ENCODE measurements at places on chromosomes 3 and 15.

DNA sequence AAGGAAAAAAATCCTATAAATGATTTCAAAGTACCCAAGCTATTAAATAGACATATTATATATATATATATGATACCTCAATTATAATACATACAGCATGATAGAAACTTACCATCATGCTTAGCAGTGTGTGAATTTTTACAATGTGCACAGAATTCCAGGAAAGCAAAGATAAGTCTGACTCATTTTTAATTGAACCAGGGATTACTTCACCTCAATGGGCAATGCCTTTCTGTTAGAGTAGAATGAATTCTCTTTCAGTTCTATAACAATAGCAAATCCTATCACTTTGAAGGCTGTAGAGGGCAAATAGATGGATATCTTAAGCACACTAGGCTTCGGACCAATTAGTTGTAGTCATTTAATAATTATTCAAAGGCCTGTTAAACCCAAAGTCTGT lies 54.8 kb upstream of the P3H2 start:
- no peak for DNase-seq

GRCh38 chr3:24100696-24101402 lies 155.8 kb downstream of the NR1D2 start:
- DNase-seq: no peak

GRCh38 chr15:63971427-63971805 lies 74.9 kb downstream of the DAPK2 start:
- DNase-seq: no peak

- DNase-seq: no peak
These were observed 30.7 kb upstream of the SIAH2 start for GRCh38 chr3:150793641-150794040.

DNA sequence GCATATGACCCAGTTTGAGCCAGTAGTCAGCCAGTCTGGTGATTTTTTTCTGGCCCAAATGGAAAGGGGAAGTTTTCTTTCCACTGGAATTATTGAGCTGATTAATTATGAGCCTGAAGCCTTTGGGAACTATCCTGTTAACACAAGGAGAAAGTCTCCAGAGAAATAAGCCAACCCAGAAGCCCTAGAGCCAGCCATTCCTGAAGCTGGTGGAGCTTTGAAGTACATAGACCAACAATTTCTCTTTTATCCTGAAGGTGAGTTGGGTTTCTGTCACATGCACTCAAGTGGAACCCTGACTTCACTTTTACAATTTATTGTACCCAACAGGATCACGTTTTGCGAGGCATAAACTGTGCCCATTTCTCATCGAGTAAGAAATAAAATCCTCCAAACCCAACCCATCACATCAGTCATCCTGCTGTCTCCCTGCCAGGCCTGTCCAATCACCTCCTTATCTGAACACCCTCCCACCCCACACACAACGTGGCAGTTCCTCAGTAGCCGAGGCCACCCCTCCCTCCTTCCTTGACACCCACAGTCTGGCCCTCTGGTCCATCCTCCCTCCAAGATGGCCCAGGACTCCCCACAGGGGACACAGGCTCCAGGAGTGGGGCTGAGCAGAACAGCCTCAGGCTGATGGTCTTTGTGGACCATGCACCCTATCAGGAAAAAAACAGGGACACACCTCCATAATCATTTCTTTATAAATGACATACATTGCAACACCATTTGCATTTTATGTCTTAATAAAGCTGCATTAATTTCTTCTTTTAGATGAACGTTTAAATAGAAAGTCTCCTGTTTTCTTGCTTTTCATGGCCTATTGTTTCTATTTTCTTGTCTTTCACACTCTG lies 55.7 kb upstream of the GATA2 start:
- no peak for DNase-seq

DNA sequence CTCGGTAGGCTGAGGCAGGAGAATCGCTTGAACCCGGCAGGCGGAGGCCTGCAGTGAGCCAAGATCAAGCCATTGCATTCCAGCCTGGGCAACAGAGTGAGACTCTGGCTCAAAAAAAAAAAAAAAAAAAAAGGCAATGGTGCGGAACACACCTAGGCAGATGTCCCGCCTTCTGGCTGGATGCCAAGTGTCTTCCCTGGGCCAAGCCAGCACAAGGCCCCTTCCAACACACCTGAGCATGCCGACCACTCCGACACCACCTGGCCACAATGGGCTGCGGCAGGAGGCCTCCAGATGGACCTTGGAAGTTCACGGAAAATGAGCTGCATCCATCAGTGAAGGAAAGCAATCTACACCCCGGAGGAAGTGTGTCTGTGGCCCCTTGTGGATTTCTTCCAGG lies 19.0 kb downstream of the NUP210 start:
- no peak for DNase-seq

GRCh38 chr3:152097770-152098169 lies 171.0 kb upstream of the MBNL1 start:
- no peak for DNase-seq

GRCh38 chr15:100430411-100430810 lies 88.6 kb upstream of the ADAMTS17 start:
- no peak for DNase-seq

GRCh38 chr15:35208353-35208752 lies 123.3 kb upstream of the NANOGP8 start:
- DNase-seq: no peak

DNA sequence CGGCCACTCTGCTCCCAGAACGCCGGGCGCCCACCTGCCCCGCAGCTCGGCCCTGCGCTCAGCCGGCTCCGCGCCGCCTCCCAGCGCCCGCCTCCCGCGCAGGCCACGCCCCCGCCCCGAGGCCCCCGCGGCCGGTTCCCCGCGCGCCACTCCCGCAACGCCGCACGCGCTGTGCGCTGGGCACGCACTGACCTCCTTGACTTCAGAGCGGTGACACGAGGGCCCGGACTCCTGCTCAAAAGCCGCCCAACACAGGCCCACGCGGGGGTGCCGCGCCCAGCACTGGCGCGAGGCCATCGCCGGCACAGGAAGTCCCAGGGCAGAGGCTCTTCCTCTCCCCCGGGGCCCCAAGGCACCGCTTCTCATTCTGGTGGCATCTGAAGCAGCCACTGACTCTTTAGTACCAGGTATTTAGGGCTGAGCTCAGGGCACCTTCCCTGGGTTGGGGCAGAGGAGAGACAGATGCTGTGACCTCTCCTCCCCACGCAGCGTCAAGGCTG lies 12.4 kb downstream of the TNK2 start:
- DNase-seq: no peak

DNA sequence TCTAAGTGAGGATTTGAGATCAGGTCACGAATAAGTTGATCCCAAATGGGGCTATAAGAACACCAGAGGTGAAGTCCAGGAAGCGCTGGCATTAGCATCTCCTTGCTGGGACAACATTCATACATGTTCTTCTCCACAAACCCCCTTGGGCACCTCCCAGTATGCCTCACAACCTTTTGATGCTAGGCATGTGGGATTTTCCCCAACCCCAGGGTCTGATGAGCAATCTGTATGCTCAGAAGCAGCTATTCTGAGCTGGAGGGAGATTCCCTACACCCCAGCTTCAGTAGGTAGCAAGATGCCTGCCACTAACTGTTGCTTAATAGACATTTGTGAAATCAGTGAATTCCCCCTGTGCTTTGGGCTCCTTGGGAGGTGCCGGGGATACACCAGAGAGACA lies 32.2 kb downstream of the SLC6A11 start:
- no peak for DNase-seq

DNA sequence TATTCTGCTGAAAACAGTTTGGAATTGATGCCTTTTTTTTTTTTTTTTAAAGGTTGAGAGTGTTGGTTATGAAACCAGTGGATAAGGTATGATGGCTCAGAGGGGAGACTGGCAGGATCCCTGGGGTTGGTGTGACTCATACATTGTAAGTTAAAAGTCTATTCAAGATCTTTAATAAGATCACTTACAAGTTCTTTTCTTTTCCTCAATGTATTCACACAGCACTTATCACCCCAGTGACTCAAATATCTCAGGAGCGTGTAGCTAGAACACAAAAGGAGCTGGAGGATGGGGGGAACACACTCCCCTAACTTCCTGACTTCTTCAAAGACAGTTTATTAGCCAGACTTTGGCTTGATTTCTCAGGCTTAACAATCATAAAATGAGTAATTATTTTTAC lies 285.3 kb downstream of the SV2B start:
- DNase-seq: no peak

DNA sequence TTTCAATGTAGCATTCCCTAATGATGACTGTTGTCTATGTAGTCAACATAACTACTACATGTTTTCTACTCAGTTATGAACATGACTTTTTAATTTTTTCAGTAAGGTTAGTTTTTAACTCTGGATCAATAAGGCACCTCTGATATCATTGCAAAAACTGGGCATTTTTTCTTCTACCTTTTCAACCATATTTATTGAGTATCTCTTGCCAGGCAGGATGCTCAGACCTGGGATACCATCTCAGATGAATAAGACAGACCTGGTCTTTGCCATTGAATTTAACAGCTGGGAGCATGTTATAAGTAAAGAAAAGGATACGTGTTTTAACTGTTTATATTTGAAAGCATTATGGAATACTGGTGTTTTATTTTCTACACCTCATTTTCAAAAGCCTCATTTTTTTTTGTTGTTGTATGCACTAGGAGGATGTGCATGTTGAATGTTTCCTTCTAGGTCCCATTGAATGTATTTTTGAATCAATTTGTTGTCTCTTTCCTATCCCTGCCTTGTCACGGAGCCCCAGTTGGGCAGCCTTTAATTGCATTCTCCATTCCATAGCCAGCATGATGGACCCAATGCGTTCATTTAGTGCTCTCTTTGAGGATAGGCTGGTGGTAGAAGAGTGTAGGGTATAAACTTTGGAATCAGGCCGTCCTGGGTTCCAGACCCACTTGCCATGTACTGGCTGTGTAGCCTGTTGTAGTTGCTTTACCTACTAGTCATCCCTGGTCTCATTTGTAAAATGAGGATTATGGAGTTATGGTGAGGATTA lies 3.7 kb downstream of the TGFBR2 start:
- DNase-seq: no peak

- no peak for DNase-seq
These were observed 117.9 kb downstream of the LRRC28 start for GRCh38 chr15:99369196-99369595.

DNA sequence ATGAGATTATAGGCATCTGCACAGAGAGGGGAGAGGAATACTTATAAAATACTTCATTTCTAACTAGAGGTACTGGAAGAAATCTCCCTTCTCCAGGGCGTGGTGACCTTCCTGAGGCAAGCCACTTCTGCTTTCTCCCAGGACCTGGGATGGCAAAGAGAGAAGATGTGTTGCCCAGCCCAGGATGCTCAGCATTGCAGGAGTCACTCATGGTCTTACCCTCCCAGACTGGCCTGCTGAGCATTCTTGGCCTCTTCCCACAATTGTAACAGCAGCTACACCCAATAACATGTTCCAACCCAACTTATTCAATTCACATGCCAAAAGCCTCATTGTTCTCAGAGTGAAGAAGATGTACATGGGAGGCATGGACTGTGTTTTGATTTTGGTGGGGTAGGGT lies 37.9 kb downstream of the IL20RB start:
- no peak for DNase-seq

- no peak for DNase-seq
These were observed 15.0 kb upstream of the IL20RB start for GRCh38 chr3:136942803-136943202.

- no peak for DNase-seq
These were observed 103.4 kb upstream of the KLHL25 start for GRCh38 chr15:85897895-85898717.

DNA sequence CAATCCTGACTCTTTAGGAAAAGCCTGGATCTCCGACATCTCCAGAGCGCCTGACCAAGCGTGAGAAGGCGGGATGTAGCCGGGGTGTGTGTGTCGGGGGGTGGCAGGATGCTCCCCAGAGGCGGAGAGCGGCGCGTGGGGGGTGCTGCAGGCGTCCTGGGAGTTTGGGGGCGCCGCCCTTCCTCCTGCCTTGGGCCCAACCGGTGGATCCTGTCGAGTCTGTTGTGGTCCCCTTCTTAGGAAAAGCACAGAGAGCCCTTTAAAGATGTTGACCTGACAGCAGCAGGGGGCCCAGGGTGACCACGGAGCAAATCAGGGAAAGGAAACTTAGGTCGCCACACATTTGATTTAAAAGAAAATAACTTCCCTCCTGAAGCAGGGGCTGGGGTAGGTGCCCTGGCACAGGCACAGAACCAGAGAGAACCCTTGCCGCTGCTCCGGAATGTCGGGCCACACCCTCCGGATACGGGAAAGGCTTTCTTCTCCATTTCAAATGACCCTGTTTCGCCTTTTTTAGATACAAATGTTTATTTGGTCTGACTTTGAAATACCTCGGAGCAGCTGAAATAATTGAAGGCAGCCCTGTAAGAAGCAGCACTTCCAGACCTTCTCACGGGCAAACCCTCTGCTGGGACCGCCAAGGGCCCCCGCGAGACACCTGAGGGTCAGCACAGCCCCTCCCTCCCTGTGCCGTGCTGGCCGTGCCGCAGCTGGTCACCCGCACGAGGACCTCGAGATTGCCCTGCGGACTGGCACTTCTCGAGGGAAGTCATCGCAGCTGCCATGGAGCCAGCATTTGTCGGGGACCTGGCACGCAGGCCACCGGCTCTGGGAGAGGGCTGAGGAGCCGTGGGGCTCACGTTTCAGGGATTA lies 102.9 kb upstream of the KLF13 start:
- no peak for DNase-seq

DNA sequence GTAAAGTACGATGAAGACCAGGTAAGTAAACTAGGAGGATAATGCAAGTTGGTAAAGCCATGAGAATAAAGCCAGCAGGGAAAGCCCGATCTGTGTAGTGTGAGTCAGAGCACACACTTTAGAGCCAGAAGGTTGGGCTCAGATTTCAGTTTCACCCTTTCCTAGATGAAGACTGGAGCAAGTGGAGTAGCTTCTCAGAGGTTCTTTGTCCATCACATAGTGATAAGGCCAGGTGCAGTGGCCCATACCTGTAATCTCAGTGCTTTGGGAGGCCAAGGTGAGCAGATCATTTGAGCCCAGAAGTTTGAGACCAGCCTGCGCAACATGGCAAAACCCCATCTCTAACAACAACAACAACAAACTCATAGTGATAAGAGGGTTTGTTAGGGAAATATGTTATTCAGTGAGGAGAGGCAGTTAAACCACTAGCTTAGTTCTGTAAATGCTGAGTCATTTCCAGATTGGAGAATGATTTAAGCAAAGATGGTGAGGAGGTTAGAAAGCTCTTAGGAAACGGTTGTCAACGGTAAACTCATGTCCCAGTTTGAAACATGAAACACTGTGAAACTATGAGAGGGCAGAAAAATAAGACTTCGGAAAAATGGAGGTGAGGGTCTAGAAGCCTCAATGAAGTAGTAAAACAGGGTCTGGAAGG lies 39.0 kb downstream of the IL12A start:
- peak; percentile 31 for DNase-seq

GRCh38 chr3:42735019-42735418 lies 32.4 kb upstream of the HHATL start:
- DNase-seq: no peak

All from GM04503 (cell line).